CD14-positive monocyte (primary cell): ENCODE measurements at places on chromosomes 6 and 20.

DNA sequence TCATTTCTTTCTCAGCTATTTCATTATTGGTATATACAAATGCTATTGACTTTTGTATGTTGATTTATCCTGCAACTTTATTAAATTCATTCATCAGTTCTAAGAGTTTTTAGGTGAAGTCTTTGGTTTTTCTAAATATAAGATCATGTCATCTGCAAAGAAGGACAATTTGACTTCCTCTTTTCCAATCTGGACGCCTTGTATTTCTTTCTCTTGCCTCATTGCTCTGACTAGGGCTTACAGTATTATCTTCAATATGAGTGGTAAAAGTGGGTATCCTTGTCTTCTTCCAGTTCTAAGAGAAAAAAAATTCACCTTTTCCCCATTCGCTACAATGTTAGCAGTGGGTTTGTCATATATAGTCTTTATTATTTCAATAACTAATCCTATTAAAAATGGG lies 38.0 kb downstream of the KIF16B start:
- DNase-seq: no peak

- no peak for DNase-seq
Observed at GRCh38 chr6:63530991-63531390, 41.3 kb upstream of the LOC128125822 start.

DNA sequence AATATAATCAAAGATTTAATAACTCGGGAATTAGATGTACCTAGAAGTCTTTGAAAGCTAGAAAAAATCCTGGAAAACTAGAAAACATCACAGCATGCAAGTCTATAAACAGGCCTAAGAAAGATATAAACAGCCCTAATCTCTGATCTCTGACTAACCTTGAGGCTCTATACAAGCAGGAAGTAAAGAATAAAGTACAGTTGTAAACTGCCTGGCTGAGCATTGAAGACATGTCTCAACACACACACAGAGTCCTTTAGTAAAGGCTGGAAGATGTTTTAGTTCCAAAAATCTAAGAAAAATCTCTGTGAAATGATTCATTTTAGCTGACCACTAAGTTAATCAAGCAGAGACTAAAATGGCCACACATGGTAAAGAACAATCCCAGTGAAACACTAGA lies 774.5 kb downstream of the EYS start:
- no peak for DNase-seq

- no peak for DNase-seq
Observed at GRCh38 chr6:148800536-148800935, 53.7 kb downstream of the UST start.

GRCh38 chr6:22149096-22149495 lies 147.7 kb downstream of the PRL start:
- DNase-seq: no peak

DNA sequence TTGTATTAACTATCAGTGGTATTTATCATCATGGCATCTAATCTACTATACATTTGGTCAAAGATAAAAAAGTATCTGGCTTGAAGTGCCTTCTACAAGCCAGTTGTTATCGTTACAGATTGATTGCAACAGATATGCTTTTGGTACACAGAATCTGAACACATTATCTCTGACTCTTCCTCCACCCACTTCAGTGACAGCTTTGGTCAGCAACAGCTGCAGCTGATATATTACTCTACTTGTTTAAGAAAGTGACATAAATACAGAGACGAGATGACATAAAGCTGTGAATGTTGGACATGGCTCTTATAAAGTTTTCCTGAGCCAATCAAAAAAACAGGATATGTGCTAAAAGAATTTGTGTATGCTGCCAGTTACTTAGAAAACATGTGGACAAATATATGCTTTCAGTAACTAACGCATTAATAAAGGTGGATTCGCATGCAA lies 77.6 kb downstream of the HIVEP2 start:
- no peak for DNase-seq

GRCh38 chr6:150765067-150765764 lies 100.3 kb upstream of the MTHFD1L start:
- no peak for DNase-seq

DNA sequence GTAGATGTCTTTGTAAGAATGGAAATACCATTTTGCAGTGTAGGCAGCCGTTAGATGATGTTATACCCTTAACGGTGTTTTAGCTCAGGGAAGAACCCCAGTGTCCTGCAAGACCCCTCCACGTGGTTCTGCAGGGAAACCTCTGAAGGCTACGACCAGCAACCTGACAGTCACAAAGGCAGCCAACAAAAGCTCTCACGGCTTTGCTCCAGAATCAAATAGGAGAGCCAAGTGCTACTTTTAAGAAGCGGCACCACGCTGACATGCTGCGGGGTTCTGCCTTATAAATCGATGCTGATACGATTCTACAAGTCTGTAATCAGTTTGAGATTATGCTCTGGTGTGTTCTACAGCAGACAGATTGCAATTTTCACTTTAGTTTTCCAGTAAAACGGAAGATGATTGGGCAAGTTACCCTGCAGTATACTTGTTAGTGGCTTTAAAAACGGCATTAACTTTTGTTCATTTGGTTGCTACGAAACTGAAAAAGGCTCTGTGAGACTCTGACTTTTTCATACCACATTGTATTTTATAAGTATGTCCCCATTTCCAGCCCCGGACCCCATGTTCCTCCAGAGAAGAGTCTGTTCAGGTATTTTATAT lies 312.9 kb downstream of the SAMD5 start:
- DNase-seq: no peak

GRCh38 chr6:1946583-1946982 lies 298.8 kb downstream of the GMDS start:
- no peak for DNase-seq

DNA sequence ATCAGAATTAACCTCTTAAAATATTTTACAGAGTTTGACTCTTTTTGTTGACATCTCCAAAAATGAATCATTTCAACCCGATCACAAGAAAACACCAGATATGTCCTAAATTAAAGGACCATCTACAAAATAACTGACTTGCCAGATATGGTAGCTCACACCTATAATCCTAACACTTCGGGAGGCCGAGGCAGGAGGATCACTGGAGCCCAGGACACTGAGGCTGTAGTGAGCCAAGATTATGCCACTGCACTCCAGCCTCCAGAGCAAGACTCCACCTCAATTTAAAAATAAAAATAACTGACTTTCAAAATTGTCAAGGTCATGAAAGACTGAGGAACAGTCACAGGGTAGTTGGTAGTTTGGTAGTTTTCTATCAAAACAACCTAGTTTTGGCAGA lies 34.9 kb downstream of the DCDC2 start:
- DNase-seq: no peak

DNA sequence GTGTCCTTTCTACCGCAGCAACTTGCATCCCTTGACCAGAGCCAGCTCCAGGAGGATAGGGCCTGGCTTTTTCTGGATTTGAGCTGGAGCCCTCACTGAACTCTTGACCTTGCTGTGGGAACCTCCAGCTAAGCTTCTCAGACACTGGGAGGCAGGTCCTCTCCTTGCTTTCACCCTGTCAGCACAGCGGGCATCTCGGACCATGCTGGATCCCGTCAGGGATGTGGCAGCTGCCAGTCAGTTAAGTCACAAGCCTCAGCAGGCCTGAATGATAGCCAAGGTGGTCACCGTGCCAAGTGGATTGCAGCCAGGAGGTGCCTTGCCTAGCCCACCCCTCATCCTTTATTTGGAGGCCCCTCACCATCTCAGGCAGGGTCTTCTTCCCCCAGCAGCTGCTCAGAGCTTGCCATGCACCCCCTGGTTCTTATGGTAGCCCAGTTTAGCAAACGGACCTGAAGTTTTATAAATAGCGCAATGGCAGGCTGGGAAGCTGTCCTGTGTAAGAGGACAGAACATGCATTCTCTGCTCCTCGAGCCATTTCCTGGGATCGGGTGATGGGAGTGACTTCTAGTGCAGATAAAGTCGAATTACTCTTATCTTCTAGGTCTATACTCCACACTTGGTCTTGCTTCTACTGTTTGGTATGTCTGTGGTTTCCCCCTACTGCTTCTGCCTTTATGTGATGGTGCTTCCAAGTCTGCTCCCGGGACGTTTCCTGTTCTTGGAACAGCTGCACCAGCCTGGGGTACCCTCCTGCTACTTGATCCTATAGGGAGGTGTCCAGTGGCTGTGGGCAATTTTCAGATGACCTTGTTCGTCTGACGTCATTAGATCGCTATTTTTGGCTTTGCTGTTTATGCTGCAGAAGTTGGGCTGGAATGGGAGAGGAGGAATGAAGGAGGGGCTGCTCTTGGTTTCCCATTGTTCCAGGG lies 7.1 kb upstream of the MYLK2 start:
- DNase-seq: no peak

DNA sequence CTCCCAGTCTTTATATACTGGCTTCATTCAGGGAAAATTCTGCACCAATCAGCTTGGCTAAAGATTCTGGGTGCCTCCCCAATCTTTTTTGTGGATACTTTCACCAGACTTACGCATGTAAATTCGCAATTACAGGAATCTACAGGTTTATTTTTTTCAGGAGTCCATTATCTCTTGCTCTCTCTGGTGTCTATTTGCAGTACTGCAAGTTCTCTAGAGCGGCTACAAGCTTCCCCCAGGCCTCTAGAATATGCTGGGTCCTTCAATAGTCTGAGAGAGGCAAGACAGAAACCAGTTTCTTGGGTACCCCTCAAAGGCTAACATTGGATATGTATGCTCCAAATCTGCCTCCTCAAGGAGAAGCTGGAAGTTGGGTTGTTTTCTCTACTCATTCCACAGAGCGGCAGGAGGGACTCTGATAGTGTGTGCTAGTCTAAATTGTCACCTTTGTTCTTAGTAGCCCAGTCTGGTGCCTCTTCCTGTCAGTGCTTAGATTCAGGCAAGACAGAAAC lies 58.5 kb downstream of the SUN5 start:
- no peak for DNase-seq

DNA sequence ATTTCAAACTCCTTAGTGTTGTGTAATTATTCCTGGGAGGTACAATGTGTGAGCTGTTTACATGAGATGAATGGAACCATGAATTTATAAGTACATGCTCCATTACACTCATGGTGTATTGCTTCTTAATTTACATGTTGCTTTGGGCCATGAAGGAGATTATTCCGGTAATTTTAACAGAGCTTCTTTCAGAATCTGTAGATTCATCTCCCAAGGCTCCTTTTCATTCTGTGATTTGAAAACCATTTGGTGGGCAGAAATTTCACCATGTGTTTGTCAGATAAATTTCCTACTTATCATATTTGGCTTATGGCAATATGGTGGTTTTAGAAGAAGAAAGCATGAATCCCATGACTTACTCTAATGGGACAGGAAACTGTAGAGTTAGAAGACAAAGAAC lies 421.6 kb upstream of the EYS start:
- DNase-seq: no peak

DNA sequence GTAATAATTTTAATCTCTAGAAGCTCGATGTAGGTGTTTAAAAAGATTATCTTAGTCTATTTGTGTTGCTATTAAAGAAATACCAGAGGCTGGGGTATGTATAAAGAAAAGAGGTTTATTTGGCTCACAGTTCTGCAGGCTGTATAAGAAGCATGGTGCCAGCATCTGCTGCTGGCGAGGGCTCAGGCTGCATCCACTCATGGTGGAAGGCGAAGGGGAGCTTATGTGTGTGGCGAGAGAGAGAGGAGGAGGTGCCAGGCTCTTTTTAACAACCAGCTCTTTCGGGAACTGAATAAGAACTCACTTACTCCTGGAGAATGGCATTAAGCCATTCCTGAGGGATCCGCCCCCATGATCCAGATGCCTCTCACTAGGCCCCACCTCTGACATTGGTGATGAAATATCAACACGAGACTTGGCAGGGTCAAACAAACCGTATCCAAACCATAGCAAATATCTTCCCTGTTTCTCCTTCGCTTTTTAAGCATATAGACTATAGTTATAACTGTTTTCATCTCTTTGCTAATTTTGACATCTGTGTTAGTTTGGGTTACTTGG lies 24.5 kb downstream of the CHMP4B start:
- DNase-seq: no peak

- DNase-seq: no peak
Observed at GRCh38 chr6:167870321-167870720, 43.6 kb downstream of the AFDN start.

GRCh38 chr6:135233686-135234491 lies 52.8 kb downstream of the MYB start:
- no peak for DNase-seq

GRCh38 chr6:141026504-141026903 lies 1106.2 kb upstream of the GJE1 start:
- no peak for DNase-seq

- no peak for DNase-seq
Observed at GRCh38 chr20:33667245-33667675, 517 bp downstream of the ACTL10 start.

DNA sequence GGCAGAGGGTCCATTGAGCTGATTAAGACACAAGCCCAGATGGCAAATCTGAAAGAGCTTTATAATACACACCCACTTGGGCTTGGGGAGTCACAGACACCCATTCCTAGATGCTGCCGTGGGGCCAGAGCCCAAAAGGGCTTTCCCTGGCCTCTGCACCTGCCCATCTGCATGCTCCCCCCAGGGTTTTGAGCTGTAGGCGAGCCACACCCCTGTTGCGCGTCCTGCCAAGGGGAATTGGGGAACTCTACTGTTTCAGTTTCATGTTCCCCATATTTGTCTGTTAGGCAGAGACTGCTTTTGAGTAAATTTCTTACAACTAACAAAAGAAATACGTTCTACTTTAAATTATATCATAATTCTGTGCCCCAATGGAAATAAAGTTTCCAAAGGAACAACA lies 52.9 kb upstream of the FNDC1 start:
- DNase-seq: peak; percentile 86

DNA sequence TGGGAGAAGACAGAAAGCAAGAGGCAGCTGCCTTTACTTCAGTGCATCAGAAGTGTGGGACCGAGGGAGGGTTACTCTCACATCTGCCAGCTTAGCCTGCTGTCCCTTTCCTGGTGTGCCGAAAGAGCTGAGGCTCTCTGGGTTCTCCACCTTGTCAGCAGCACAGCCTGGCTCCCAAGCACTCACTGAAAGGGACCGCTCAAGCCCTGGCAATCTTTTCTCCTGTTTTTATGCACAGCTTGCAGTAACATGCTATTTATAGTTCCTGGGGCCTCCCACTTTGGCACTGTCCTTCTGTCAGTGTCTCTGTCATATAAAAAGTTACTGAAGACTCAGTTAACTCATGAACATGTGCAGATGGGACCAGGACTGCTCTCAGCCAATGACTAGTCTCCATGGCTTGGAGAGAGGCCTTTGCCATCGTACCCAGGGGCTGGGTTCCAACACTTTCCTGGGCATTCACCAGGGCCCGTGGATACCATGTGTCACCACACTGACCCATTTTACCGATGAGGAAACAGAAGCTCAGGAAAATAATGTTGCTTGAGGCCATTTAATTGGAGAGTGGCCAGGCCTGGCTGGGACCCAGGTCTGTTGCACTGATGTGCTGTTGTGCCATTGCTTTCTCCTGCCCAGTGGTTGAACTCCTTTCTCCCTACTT lies 46.2 kb downstream of the PANK2 start:
- no peak for DNase-seq

DNA sequence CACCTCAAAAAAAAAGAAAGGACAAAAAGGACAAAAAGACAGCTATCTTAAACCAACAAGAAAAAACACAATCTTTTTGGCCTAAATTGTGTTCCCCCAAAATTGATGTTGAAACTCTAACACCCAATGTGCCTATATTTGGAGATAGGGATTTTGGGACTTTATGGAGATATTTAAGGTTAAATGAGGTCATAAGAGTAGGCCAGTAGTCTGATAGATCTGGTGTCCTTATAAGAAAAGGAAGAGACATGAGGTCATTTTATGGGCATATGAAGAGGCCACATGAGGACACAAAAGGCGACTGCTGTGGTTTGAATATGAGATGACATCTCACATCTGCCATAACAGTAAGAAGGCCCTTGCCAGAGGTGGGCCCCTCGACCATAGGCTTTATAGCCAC lies 49.5 kb downstream of the TRIM38 start:
- no peak for DNase-seq
